ENCODE measurements at places on chromosomes 11 and 22. TPM values are rescaled to one million over a fixed set of nuclear protein-coding genes. Genes with fewer than 3 reads are reported as not detected.

Gene STK33
- 8.6 TPM for total RNA-seq

Gene ACTN3
- not detected for total RNA-seq

Gene CALCA
- total RNA-seq = not detected

Gene APOA4
- not detected for total RNA-seq

Gene ZNF280B
- total RNA-seq = 1.7 TPM

DNA sequence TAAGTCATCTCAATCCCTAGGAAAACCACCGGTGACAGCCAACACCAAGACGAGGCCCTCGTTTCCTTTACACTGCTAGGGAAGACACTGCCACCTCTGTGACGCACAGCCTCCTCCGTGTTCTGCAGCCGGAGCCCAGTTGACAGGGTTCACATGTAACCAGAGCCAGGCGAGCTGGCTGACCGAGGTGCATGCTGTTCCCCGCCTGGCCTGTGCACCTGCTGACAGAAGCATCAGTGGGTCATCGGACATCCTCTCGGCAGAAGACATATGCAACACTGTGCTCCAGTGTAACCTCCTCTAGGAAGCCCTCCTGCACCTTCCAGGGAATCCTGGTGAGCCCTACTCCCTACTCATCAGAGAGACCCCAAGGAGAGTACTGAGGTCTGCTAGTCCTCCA, 114.2 kb upstream of the TP53AIP1 start:
- no peak for DNase-seq

DNA sequence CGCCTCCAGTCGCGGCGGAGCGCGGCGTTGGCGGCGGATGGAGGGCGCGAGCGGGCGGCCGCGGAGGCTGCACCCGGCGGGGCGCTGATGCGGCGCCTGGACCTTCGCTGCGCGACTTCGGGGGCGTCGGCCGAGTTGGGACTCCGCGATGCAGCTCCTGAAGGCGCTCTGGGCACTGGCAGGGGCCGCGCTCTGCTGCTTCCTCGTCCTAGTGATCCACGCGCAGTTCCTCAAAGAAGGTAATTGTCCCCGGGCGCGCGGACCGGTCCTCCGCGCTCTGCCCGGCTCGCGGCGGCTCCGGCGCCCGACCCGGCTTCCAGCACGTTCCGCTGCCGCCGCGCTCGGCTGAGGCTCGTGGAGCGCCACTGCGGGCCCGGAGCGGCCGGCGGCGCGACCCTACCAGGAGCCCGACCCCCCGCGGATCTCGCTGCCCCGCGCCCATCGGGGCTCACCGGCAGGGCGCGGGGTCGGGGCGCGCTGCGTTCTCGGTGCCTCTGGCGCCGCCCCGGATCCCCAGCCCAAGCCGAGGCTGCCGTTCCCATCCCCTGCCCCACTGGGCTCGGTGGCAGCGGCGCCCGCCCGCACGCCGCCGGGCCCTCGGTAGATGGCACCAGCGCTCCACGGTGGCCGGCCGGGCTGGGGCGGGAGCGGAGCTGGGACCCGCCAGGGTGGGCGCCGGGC, 1251.2 kb downstream of the BRD1 start:
- DNase-seq = no peak

DNA sequence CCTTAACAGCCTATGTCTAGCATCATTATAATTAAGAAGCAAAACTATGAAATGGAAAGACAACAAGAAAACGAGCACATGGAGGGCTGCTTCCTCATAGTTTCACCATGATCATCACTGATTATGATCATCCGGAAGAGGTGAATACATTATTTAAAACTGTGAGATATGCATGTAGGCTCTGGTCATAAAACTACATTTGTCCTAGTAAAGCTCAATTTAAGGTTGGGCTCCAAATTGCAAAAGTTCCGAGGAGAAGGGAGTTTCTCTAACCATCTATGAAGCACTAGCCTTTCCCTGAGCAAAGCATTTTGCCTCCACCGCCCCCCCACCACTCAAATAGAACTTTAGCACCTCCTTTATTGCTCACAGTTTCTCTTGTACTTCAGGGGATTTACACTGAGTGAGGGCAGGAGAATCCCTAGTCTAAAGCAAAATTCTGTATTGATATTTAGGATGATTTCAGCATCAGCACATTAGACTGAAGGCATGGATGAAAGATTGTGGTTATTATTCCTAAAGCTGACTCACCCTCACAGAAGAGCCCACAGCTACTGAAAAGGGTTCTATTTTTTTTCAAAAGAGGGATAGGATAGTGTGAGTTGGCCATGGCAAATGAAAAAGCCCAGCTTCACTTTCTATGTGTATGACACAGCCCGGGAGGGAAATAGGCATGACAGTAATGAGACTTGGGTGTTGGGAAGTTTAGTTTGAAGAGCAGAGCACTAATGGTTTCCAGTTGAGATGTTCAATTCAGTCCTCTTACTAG, 203.4 kb downstream of the CADM1 start:
- DNase-seq = peak; percentile 83

Measured in HT1080 (cell line).